Pons (tissue), 1 donor: ENCODE measurements at places on chromosomes 2 and 18.
A peak's percentile ranks its signal among the peaks of the same experiment; 100 is the strongest.

- no peak for DNase-seq
Measured at GRCh38 chr2:129936334-129936934, 43.0 kb upstream of the RAB6C start.

DNA sequence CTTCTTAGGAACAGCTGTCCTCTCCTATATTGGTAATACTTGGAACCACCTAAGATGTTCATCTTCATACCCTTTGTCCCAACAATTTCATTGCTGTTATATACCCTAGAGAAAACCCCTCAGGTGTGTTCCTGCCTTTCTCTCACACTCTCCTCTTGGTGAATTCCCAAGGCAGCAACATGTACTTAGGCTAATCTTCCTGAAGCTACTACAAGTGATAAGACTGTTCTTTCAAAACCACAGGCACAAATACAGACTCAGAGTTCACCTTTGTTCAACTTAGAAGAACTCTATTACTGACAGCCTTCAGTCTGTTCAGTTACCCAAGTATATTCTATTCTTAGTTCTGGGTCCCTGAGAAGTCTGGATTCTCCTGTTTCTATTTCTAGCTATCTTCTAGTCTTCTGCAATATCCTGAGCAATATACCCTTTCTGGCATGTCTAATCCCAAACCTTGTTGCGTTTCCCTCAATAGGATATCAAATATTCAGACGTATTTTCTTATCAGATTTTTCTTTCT is 247.7 kb upstream of the STON1 start:
- DNase-seq: no peak

DNA sequence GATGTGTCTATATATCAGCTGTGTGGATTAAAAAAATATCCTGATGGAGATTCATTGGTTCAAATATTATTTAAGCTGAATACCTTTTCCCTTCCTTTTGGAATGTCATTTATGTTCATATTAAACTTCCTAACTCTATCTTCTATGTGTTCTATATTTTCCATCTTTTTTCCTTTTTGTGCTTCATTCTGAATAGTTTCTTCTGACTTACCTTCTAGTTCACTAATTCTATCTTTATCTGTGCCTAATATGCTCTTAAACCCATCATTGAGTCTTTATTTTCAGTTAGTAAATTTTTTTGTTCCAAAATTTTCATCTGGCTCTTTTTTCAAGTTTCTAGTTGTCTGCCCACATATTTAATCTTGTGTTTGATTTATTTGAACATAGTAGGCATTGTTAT is 219.4 kb upstream of the STON1 start:
- DNase-seq: no peak

DNA sequence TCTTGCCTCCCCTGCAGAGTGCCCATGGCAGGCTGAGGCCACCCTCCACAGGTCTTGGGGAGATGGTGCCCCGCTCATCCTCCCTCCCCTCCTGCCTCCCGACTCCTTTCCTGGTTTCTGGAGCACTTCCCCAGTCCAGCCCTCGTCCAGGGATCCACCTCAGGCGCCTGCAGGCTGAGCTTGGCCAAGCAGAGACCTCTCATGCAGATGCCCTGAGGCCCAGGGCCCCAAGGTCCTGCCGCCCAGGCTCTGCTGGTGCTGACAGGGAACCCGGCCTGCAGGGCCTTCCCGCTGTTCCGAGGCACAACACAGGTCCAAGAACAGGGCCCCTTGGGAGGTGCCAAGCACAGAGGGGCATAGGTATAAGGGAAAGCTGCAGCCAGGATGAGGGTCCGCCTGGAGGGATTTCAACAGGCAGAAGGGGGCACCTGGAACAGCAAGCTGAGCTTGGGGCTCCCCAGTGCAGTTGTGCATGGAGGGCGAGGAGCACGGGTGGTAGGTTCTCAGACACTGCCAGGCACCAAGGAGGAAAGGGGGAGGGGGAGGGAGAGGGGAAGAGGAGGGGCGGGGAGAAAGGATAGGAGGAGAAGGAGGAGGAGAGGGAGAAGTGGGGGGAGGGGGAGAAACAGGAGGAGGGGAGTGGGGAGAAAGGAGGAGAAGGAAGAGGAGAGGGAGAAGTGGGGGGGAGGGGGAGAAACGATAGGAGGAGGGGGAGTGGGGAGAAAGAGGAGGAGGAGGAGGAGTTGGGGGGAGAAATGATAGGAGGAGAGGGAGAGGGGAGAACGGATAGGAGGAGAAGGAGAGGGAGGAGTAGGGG is 1.2 kb upstream of the ANO7 start:
- DNase-seq: no peak

- DNase-seq: peak; percentile 23
Measured at GRCh38 chr2:231360881-231361371, 34.6 kb upstream of the B3GNT7 start.

- no peak for DNase-seq
Measured at GRCh38 chr18:47871288-47871687, 59.2 kb downstream of the SMAD2 start.

- DNase-seq: no peak
Measured at GRCh38 chr2:223235986-223236385, 184.0 kb downstream of the KCNE4 start.

GRCh38 chr2:197369228-197369932 is 58.8 kb upstream of the ANKRD44 start:
- DNase-seq: no peak

DNA sequence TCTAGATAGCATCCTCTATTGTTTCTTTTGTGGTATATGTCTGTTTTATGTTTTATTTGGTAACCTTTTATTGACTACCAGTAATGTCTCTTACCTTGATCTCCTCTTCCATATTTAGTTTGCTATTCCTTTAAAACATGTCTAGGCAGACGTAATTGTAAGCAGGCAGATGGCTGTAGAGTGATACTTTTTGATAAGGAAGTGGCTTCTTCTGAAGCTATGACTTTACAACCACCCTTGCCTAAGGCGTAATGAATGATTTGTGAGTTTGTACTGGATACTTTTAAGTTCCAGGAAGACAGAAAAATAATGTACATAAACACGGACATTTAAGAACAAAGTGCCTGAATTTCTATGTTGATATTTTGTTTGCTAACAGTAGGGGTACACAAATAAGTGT is 85.6 kb downstream of the ZNF804A start:
- DNase-seq: no peak

GRCh38 chr2:181123798-181124231 is 143.4 kb downstream of the UBE2E3 start:
- DNase-seq: no peak

- no peak for DNase-seq
Measured at GRCh38 chr2:176473177-176473576, 203.9 kb downstream of the MTX2 start.

DNA sequence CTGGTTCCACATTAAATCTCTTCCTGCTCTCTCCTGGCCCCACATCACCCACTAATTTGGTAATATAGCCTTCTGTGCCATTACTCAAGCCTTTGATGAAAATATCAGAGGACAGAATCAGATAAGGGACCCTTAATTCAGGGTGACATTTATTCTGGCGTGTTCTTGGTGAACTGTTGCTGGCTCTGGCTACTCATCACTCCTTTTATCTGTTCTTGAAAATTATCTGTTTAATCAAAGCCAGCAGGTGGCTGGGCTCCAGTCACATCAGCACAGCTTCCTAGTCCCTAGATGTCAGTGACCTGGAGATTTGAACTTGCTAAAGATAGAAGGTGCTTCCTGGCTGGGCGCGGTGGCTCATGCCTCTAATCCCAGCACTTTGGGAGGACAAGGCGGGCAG is 26.9 kb upstream of the SLC35F6 start:
- DNase-seq: no peak

- DNase-seq: no peak
Measured at GRCh38 chr2:64656379-64656778, 2.7 kb upstream of the SERTAD2 start.

- no peak for DNase-seq
Measured at GRCh38 chr2:213145715-213146242, 5.6 kb downstream of the IKZF2 start.

DNA sequence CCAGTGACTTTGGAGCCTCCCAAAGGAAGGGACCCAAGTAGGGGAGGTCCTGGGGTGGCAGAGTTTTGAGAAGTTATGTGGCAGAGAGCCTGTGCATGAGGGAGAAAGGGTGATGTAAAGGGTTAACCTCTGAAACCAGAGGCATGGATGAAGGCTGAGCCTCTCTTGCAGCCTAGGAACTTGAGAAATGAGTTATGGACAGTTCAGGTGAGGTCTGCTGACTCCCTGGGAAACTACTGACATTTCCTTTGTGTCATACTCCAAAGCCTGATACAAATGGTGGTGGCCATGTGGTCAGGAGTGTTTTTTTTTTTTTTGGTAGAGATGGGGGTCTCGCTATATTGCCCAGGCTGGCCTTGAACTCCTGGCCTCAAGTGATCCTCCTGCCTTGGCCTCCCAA is 12.4 kb upstream of the GNLY start:
- no peak for DNase-seq

GRCh38 chr18:63949068-63949737 is at the start of gene HMSD:
Gene HMSD (plus strand): TSS chr18:63949301. CDS start chr18:63953456, 4,155 bp downstream.
- peak; percentile 78 for DNase-seq

GRCh38 chr2:191446910-191447309 is 201.7 kb downstream of the MYO1B start:
- no peak for DNase-seq

- no peak for DNase-seq
Measured at GRCh38 chr2:54551123-54551756, 95.1 kb downstream of the SPTBN1 start.

GRCh38 chr2:203453858-203454451 is 81.1 kb downstream of the RAPH1 start:
- DNase-seq: peak; percentile 67

GRCh38 chr2:133248264-133248663 is 320.0 kb downstream of the NCKAP5 start:
- no peak for DNase-seq

GRCh38 chr2:69033461-69034095 is 20.6 kb downstream of the ANTXR1 start:
- no peak for DNase-seq

- no peak for DNase-seq
Measured at GRCh38 chr2:218002845-218003180, at the start of gene TNS1. Gene TNS1 (minus strand): TSS chr2:218002995. CDS start chr2:218002872, 123 bp downstream.

GRCh38 chr2:53694096-53694771 is 73.4 kb upstream of the CHAC2 start:
- DNase-seq: peak; percentile 30

- DNase-seq: no peak
Measured at GRCh38 chr2:14272396-14273075, 360.0 kb upstream of the LRATD1 start.

DNA sequence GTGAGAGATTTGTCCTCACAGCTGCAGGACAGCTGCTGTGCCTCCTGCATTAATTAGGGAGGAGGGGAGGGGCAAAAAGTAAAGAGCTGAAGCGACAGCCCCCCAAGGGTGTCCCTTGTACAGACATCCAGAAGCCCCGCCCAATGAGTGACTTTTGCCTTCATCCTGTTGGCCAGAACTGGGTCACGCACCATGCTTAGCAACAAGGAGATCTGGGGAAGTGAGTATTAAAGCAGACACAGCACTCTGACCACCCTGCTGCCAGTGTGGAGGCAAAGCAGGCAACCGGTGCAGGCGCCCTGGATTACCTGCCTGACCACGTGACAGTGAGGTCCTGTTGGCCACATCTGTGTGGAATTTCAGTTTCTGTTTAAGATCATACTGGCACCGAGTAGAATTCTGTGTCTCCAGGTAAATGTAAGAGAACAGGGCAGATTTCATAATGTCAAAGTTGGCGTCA is 21.5 kb upstream of the BIN1 start:
- DNase-seq: peak; percentile 72

DNA sequence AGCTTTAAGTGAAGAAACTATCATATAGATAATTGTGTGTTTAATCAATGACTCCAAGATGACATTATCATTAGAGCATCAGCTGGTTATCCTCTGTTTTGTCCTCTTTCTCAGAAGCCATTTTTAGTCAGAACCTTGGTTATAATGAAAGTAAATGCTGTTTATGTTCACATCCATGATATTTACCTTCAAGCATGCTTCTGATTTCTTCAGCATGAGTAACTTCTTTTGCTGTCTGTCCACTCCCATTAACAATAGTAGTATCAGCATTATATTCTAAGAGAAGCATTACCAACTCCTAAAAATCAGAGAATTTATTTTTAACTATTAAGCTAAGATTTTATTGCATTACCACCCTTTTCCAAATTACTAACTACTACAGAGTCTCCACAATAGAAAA is 56.3 kb downstream of the OSBPL1A start:
- no peak for DNase-seq

DNA sequence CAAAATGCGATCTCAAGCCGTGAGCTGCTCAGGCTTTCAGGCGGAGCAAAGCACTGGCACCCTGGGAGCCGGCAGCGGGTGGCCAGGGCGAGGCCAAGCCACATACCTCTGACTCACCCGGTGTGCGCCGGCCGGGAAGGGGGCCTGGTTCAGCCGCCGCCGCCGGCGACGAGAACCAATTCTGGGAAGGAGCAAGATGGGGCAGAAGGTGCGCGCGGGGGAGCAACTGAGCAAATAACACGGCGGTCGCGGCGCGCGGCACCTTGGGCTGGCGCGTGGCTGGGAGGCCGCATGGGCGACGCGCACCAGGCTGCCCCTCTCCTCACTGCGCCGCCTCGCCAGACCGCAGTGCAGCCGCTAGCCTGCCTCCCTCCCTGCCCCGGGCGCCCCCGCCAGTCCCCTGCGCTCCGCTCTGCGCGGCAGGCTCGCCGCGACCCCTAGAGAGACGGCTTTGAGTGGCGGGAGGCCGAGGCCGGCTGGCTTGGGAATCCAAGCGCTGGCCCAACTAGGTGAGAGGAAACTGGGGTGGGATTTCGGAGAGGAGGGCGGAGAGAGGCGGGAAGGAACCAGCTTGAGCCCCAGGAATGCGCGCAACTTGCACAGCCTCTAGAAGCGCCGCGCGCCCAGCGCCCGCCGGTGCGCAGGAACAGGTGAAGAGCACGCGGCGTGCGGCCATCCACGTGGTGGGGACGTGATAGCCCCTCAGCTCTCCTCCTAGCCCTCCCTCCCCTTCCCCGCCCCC is 3.2 kb downstream of the NRP2 start:
- no peak for DNase-seq

DNA sequence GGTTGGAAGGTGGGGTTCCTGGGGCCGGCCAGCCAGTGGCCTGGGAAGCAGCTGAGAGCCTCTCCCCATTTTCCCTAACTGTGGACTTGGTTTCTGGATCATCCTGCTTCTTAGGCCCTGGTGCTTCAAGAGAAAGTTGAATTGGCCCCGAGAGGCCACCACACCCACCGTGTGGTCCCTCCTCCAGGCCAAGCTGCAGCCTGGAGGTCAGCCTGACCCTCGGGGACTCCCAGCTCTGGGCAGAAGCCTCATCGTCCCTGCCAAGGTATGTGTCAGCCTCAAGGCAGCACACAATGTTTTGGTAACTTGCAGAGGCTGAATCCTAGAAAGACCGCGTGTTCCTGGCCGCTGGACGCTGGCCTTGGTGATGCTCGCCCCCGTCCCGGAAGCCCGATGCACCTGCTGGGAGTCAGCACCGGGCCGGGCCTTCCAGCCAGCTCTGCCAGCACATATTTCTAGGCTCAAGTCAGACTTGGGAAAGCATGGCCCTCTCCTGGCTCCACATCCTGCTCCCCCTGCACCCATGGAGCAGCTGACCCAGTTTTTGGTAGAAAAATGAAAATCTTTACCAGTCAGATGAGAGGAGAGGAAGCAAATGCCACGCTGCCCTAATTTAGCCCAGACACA is 72.6 kb downstream of the ACTR2 start:
- DNase-seq: peak; percentile 54
